ENCODE measurements at places on chromosomes 12 and 14.
A peak's percentile ranks its signal among the peaks of the same experiment; 100 is the strongest.

GRCh38 chr14:99330316-99331240 lies 58.6 kb upstream of the BCL11B start:
- no peak for DNase-seq

DNA sequence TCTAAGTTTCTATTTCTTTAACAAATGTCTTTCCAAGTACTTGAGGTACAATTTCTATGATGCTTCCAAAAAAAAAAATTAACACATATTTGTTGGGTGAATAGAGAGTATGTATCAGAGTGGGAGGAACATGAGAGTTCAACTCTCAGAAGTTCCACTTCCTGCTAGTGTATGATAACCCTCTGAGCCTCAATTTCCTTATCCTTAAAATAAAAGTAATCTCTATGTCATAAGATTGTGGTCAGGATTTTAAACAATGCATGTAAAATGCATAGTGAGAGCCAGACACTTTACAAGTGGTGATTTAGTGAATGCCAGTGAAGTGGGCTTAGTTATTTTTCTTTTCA lies 270.3 kb upstream of the AMIGO2 start:
- DNase-seq, result no peak

DNA sequence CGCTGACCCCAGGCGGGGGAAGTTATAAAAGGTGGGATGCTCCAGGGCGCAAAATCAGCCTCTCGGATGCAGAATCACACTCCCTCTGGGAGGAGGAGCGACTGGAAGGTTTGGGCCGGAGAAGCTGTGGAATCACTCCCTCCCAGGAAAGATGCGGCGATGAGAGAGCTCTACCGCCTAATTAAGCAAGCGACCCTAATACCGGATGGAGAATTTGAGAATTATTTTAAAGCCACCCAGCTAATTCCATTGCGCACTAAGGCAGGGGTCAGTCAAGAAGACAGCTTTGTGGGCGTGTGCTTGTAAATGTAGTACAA lies 1.9 kb downstream of the COL2A1 start:
- no peak for DNase-seq

DNA sequence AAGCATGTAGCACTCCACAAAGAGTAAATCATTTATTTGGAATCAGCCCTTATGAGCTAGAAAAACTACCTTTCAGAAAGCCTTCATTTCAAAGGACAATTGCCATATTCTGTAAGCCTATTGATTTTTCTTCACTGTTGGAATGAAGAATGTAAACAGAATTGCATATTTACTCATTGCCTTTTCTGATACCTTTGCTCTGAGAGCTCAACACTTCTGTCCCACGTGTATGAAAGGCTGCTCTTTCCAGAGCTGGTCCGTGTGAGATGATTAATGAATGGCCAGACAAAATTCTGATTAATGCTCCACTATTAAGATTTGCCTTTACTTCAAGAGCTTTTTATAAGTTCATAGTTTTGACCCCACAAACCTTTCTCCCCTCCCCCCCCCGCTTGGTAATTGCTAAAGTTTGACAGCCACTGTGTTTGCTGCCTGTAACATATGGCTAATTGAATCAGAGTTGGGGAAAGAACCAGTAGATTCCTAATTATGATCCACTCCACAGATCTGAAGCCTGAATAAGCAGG lies 63.0 kb upstream of the PLEKHA5 start:
- no peak for DNase-seq

- DNase-seq, result peak; percentile 77
Measured at GRCh38 chr12:1634590-1635191, 5.7 kb downstream of the WNT5B start.

DNA sequence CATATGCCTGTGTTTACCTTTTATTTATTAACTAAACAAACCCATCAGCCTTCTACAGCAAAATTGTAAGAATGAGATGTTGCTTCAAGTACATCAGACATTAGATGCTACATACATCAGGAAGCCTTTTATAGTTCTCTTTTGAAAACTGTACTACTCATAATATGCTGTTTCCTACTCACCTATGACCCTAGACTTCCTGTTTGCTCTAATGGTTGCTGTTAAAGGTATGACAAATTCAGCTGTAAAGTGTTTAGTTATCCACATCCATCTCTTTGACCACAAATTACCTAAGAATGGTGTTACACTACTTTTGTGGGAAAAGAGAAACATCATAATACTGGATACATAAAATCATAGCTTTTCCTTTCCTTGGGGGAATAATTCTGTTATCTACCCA lies 220.0 kb downstream of the RAD51B start:
- no peak for DNase-seq

DNA sequence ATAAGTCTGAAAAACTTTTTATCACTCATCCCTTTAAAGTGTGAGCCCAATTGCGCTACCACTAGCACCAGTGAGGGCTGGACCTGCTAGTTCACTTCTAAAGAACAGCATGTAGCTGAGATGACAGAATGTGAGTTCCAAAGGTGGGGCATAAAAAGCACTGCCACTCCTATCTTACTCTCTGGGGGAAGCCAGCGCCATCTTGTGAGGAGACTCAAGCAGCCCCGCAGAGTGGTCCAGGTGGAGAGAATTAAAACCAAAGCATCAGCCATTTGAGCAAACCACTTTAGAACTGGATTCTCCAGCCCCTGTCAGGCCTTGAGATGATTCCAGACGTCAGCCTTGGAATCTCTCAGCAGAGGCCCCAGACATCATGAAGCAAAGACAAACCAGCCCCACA lies 39.9 kb downstream of the TMEM132D start:
- no peak for DNase-seq

GRCh38 chr14:30223385-30223785 lies 295.7 kb upstream of the PRKD1 start:
- DNase-seq, result peak; percentile 20

- no peak for DNase-seq
Measured at GRCh38 chr12:85823436-85824180, 12.6 kb downstream of the RASSF9 start.

DNA sequence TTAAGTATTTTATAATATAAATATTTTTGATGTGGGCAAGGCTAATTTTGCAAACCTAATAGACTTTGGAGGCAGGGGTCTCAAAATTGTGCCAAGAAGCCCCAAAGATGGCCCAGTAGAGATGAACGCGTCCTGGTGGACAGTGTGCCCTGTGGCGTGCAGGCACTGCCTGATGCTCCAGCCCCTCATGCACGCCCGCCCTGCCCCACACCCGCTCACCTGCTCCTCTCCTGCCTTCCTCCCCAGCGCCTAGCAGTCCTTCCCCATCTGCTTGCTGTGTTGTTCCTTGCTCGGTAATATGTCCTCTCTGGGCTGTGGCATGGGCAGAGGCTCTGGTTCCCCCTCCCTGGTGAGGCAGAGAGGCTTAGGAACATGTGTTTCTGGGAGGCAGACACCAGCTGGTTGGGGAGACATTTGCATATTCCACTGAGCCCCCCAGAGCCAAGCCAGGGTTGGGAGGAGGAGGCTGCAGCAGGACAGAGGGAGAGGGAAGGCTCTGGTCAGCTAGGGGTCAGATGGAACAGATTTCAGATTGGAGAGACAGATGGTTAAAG lies 46.8 kb upstream of the GPATCH2L start:
- DNase-seq, result no peak

DNA sequence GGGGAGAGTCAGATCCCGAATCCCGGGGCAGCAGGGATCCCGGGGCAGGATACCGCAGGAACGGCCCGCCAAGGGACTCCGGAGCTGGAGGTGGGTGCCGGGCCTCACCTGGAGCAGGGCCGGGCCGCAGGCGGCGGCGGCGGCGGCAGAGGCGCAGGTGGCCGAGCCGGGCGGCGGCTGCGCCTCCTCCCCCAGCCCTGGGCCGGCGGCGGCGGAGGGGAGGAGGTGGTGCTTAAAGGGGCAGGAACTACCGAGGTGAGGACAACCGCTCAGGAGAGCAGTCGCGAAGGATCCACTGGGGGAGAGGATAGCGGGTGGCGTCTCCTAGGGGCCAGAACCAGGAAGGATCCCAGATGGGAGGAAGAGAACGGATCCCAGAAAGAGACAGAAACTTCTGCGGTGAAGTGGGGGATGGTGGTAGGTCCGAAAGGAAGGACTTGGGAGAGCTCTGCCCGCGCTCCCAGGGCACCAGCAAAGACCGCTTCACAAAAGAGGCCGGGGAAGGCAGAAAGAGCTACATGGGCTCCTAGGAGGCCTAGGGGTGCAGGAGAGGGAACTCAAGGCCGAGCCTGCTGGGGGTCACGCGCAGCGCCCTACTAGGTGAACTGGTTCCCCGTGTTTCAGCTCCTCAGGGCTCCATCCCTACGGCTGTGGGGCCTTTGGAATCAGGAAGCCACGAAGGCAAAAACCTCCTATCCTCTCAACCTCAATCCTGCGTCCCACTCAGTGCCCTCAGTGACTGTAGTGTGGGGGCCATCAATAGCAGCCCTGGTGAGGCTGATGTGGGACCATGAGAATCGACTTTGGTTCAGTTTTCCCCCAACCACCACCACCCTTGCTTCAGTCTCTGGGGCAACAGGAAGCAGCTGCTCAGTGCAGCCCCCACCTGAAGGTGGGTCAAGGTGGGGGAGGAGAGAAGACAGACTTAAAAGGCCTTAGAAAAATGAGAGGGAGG lies 5.0 kb upstream of the BAZ2A start:
- peak; percentile 90 for DNase-seq
